CD8-positive, alpha-beta memory T cell (primary cell): ENCODE measurements at places on chromosomes 1 and 21. TPM values are rescaled to one million over a fixed set of nuclear protein-coding genes. Genes with fewer than 3 reads are reported as not detected.

Gene LHX8
- polyA plus RNA-seq: not detected

Gene SELE
- 0.06 TPM for polyA plus RNA-seq

Gene RNF186
- polyA plus RNA-seq: not detected

Gene ASCL5
- polyA plus RNA-seq: not detected

Gene DCDC2B
- polyA plus RNA-seq: 0.13 TPM

Gene DYNLT4
- not detected for polyA plus RNA-seq

Gene PCP4L1
- not detected for polyA plus RNA-seq
